GM23338 (cell line): ENCODE measurements at places on chromosomes 5 and 9. TPM values are rescaled to one million over a fixed set of nuclear protein-coding genes. Genes with fewer than 3 reads are reported as not detected.

The WDR31 gene
- 0.47 and 0.63 TPM in 2 replicates for total RNA-seq

The CD72 gene
- 2.7 and 4.8 TPM in 2 replicates for total RNA-seq

The AKNA gene
- 19.6 and 28.1 TPM in 2 replicates for total RNA-seq

The OGN gene
- not detected in 2 replicates for total RNA-seq

The NEUROG1 gene
- not detected in 2 replicates for total RNA-seq

The SPATA31D4 gene
- total RNA-seq, result not detected in 2 replicates

The PLPP6 gene
- total RNA-seq, result 13.2 and 15.2 TPM in 2 replicates

The SPATA6L gene
- 0.39 and 1.7 TPM in 2 replicates for total RNA-seq

The ZDHHC11 gene
- 21.8 and 29.1 TPM in 2 replicates for total RNA-seq

The NPR3 gene
- 0.04 and 0.07 TPM in 2 replicates for total RNA-seq

The C9 gene
- 2.8 TPM in 1 of 2 replicates, not detected in the other for total RNA-seq

The IGFBPL1 gene
- total RNA-seq, result 75.6 and 78.5 TPM in 2 replicates

The FCHSD1 gene
- total RNA-seq, result 28.7 and 46.6 TPM in 2 replicates
